ENCODE measurements at places on chromosomes 2 and 18.

GRCh38 chr2:109404681-109405080, 209.1 kb downstream of the SEPTIN10 start:
- DNase-seq, result no peak

GRCh38 chr2:113977660-113978523, 88.0 kb downstream of the ACTR3 start:
- DNase-seq, result no peak

- no peak for DNase-seq
Observed at GRCh38 chr18:22399949-22400348, 17.8 kb downstream of the CTAGE1 start.

GRCh38 chr2:65710779-65711295, 278.4 kb upstream of the SPRED2 start:
- no peak for DNase-seq

- DNase-seq, result no peak
Observed at GRCh38 chr2:214830794-214831346, 21.4 kb upstream of the BARD1 start.

- no peak for DNase-seq
Observed at GRCh38 chr2:192011196-192011595, 164.3 kb upstream of the CAVIN2 start.

GRCh38 chr2:232170396-232170795, 208.2 kb upstream of the ALPP start:
- DNase-seq, result no peak

- no peak for DNase-seq
Observed at GRCh38 chr2:133486771-133487191, 81.5 kb downstream of the NCKAP5 start.

DNA sequence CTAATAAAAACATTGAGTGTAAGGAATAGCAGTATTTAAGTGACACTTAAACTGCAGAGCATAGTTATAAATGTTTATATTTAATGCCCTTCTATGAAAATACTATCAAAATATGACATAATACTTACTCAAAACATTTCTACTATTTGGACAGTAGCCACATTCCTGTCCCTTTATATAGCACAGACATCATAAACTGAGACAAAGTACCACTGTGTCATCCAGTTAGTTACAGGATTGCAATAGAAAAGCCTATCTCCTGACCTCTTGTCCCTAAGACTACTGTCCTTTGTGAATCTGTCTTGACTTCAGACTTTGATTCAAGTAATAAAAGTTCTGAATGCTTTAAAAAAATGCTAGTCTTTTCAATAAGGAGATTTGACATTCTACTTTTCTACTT, 1528.5 kb upstream of the NXPH2 start:
- DNase-seq, result no peak

GRCh38 chr18:71899707-71900472, 644.3 kb downstream of the CBLN2 start:
- no peak for DNase-seq

DNA sequence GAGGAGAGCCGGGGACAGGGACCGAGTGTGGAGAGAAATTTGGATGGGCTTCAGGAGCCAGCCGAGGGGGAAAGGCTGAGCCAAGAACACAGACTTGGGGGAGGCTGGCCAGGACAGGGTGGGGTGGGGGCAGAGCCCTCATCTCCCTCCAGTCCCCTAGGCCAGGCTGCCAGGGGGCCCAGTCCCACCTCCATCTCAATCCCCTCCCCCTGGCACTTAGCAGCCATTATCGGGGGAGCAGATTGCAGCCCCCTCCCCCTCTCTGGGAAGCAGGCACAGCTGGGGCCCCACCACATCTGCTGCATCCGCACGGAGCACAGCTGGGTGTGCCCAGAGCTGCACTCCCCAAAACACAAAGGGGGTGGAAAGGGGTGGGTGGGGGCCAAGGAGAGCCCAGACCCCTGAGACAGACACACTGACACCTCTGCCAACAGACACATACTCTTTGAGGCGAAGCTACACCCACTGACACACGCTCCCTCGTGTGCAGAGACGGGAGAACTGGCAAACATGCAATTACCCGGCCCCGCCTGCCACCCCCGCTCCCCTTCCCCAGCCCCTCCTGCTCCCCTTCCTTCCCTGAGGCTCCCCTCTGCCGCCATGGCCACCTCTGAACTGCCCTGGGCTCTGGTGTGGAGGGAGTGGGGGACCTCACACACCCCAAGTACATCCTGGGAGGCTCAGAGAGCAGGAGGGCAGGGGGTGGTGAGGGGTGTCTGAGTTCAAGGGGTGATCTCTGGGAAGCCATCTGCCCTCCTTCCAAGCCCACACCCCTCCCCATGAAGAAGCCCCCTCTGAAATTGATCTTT, 5.1 kb upstream of the ASIC4 start:
- no peak for DNase-seq

Measured in activated CD4-positive, alpha-beta T cell treated with anti-CD3 and anti-CD28 coated beads, Interleukin-2, amount 50 U/mL, for 1 hour (primary cell).